A549 treated with DMSO at 1 μM for 4 hours (cell line): ENCODE measurements at places on chromosomes 5 and 9. TPM values are rescaled to one million over a fixed set of nuclear protein-coding genes. Genes with fewer than 3 reads are reported as not detected.

Gene HRCT1
- total RNA-seq: 0.11 to 0.17 TPM (median 0.14 TPM) in 3 of 5 replicates, not detected in the others

Gene PCDHA13
- total RNA-seq: 0.03 to 0.11 TPM (median 0.05 TPM) in 5 replicates

Gene PCDHGA4
- 0.09 to 0.17 TPM (median 0.14 TPM) in 5 replicates for total RNA-seq

Gene ANKRD18A
- total RNA-seq: 10.7 to 12.8 TPM (median 12.2 TPM) in 5 replicates

Gene EGFL7
- total RNA-seq: 41.7 to 60.0 TPM (median 50.7 TPM) in 5 replicates

Gene FGF18
- total RNA-seq: 0.30 to 0.71 TPM (median 0.34 TPM) in 5 replicates
